HT1080 (cell line): ENCODE measurements at places on chromosomes 4 and X. TPM values are rescaled to one million over a fixed set of nuclear protein-coding genes. Genes with fewer than 3 reads are reported as not detected.

Gene C1QTNF7
- total RNA-seq: not detected in 2 replicates

Gene RGS12
- total RNA-seq: 10.3 and 21.3 TPM in 2 replicates

Gene ARX
- 0.03 and 0.27 TPM in 2 replicates for total RNA-seq

Gene F11
- total RNA-seq: not detected in 2 replicates
